ENCODE measurements at places on chromosomes 16 and 17.
A peak's percentile ranks its signal among the peaks of the same experiment; 100 is the strongest.

DNA sequence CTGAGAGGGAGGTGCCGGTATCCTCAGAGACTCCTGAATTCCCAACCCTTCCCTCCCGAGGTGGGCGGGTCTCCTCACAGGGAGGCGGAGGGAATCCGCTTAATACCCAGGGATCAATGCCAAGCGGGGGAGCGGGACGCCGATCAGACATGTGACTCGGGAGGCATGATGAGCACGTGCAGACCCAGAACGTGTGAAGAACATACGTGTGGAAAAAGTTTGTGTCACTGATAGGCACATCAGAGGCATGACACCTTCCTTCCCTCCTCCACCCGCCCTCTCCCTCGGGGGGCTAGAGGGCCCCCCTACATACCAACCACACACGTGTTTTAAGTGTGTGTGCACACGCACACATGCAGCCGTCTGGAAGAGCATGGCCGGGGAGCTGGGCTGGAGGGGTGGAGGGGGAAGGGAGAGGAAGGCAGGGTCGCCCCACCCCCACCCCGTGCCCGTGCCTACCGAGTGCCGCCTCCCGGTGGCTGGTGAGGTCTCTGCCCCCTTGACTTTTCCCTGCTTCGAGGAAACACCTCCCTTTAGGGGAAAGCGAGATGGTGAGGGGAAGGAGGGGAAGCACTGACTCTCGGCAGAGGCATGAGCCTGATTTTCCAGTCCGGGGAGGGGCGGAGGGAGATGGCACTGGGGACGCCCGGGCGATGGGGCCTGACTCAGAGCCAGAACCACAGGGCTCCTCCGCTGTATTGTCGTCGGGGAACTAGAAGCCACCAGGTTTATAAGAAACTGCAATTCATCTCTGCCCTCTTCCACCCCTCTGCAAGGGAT lies 12.1 kb upstream of the TBX21 start:
- peaks cover 20% of the 10 kb centered on the region for H3K27me3 ChIP-seq
- H3K27ac ChIP-seq = no peak overlapping the region
- no peaks in the 10 kb centered on the region for H3K36me3 ChIP-seq
- peak; percentile 87 for DNase-seq

DNA sequence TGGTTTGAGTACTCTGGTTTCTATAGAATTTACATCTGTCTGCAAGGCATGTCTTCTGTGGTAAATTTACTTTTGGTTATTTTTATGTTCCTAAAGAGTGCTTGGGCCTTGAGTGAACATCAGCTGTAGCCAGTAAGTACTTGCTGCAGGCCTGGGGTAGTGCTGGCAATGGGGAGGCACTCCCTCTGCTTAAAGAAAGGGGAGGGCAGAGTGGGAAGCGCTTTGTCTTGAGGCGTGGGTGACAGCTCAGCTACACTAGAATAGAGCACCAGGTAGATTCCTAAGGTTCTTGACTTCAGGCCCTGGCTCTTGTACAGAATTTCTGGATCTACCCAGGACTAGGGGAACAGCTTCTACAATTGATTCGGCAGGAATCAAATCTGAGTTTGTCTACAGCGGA lies 50.6 kb downstream of the MPHOSPH6 start:
- DNase-seq = no peak
- peaks cover 4% of the 10 kb centered on the region for H3K27me3 ChIP-seq
- H3K4me3 ChIP-seq = no peak overlapping the region
- no peaks in the 10 kb centered on the region for H3K4me1 ChIP-seq
- H3K36me3 ChIP-seq = no peaks in the 10 kb centered on the region

DNA sequence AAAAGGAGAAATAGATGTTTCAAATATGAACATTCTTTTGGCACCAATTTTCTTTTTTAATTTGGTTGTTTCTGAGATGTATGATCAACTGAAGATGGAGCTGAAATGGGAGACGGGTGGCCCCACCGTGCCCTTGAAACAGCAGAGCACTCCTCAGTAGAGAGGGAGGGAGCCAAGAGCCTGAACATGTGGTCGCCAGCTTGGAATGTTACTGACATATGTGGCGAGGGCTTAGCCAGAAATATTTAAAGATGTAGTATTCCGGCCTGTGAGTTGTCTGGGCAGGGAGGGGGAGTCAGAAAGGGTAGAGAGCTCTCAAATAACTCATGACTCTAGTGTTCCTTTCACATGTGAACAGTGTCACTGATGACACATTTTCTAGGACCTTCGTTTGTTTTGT lies 13.3 kb upstream of the MRC2 start:
- DNase-seq = no peak
- H3K36me3 ChIP-seq = peaks cover 57% of the 10 kb centered on the region
- no peak overlapping the region for H3K4me3 ChIP-seq
- no peaks in the 10 kb centered on the region for H3K27me3 ChIP-seq
- no peak overlapping the region for H3K27ac ChIP-seq

DNA sequence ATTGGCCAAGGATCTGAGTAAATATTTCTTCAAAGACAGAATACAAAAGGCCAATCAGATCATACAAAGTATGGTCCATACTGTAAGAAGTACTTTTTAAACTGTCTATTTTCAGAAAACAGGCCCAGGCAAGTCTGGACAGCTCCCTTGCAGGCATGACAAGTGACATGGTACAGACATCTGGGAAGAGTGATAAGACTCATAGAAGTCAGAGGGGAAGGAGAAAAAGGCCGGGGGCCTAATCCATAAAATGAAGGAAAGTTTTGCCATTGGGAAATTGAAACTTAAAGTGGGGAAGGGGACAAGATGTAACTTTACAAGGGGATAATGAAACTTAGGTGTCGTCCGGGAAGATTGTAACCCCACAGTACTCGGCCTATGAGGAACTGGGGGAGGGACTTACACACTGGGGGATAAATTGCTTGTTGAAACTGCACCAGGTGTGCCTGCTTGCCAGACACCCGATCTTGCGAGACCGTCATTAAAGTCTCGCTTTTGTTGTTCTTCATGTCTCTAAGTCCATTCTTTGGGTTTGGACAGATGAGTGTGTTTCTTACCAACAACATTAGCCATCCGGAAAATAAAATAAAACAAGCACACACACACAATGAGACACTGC lies 684.0 kb downstream of the CDH11 start:
- H3K27me3 ChIP-seq = no peaks in the 10 kb centered on the region
- H3K27ac ChIP-seq = no peak overlapping the region
- H3K36me3 ChIP-seq = no peaks in the 10 kb centered on the region

GRCh38 chr17:38761612-38762011 lies 9.1 kb downstream of the PSMB3 start:
- H3K4me3 ChIP-seq = no peak overlapping the region
- DNase-seq = no peak
- H3K36me3 ChIP-seq = peaks cover 89% of the 10 kb centered on the region
- H3K4me1 ChIP-seq = no peaks in the 10 kb centered on the region
- H3K27ac ChIP-seq = no peak overlapping the region
- H3K27me3 ChIP-seq = no peaks in the 10 kb centered on the region

DNA sequence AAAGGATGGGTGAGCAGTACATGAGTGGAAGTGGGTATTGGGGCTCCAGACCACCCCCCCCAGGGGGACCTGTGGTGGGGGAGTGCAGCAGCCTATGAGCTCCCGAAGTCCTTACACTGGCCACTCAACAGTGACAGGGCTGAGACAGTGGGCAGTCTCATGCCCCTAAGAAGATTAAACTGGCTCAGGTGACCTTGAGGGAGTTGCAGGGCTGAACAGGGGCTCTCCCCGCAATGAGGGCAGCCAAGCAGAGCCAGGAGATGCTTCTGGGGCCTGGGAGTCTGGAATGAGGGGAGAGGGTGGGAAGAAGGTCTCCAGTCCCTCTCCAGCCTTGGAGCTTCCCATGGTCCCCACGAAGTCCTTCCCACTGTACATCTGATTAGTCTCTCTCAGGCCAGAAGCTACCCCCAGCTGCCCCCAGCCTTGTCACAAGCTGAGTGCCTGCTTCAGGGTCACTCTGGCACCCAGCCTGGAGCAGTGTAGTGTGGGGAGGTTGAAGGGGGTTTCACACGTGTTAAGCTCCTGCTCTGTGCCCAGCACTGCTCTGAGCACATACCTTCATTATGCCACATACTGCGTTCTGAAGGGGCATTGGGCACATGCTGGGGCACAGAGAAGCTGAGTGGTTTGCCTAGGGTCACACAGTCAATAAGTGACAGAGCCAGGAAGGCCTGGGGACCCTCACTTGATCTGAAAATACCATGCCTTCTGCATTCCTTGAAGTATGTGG lies 1.0 kb upstream of the CDH16 start:
- no peak for DNase-seq
- peaks cover 1% of the 10 kb centered on the region for H3K4me1 ChIP-seq
- H3K27ac ChIP-seq = no peak overlapping the region
- H3K36me3 ChIP-seq = no peaks in the 10 kb centered on the region
- H3K4me3 ChIP-seq = no peak overlapping the region
- peaks cover 10% of the 10 kb centered on the region for H3K27me3 ChIP-seq

DNA sequence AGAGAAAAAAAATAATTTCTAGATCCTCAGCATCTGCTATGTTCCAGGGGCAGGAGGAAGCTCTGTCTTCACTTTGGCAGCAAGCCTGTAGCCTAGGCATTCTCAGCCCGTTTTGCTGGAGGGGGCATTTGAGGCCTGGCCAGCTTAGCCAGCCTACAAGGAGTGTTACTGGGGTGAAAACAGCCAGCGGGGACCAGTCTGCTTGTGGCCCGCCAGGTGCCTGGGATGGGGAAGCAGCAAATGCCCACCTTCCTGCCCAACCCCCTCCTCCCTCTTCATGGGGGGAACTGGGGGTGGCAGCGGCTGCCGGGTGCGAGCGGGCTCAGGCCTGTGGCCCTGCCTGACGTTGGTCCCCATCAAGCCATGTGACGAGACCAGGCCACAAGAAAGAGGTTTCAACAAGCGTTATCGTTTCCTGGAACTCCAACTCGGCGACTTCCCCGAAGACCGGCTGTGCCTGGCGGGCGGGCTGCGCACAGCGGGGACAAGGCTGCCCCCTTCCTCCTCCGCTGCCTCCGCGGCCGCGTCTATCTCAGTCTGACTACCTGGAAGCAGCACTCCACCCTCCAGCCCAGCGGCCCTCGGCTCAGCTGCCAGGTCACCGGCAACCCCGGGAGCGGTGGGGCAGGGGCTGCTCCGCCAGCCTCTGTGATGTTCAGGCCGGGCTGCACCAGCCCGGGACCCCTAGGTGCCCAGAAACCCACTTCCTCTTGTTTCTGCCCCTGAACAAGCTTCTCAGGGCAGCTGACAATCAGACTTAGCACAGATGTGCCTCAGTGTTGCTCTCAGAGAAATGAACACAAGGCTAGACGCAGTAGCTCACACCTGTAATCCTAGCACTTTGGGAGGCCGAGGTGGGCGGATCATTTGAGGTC lies 22.9 kb downstream of the SOCS1 start:
- H3K36me3 ChIP-seq = no peaks in the 10 kb centered on the region
- 0 out of 2 replicates have a peak, but pooled peaks cover 3% of the 10 kb centered on the region for H3K4me1 ChIP-seq
- H3K27ac ChIP-seq = no peak overlapping the region
- DNase-seq = no peak

- no peak for DNase-seq
- H3K4me3 ChIP-seq = no peak overlapping the region
- 0 out of 2 replicates have a peak, but pooled peaks cover 5% of the 10 kb centered on the region for H3K4me1 ChIP-seq
- no peaks in the 10 kb centered on the region for H3K27me3 ChIP-seq
- H3K36me3 ChIP-seq = peaks cover 33% of the 10 kb centered on the region
- no peak overlapping the region for H3K27ac ChIP-seq
Measured at GRCh38 chr16:29858149-29858849, 4.7 kb downstream of the CDIPT start.

DNA sequence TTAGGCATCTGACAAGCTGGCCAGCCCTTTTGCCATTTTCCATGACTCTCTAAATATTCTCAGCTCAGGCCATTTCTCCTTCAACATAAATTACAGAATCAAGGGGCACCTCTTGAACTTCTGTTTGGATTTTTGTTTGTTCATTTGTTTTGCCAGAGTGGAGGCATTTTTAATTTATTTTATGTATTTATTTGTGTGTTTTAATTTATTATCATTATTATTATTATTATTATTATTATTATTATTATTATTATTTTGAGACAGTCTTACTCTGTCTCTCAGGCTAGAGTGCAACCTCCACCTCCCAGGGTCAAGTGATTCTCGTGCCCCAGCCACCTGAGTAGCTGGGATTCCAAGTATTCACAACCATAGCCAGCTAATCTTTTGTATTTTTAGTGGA lies 1578.0 kb downstream of the CDH8 start:
- DNase-seq = no peak
- no peaks in the 10 kb centered on the region for H3K27me3 ChIP-seq
- H3K36me3 ChIP-seq = no peaks in the 10 kb centered on the region
- no peak overlapping the region for H3K4me3 ChIP-seq

- no peak overlapping the region for H3K4me3 ChIP-seq
- H3K27ac ChIP-seq = no peak overlapping the region
- no peaks in the 10 kb centered on the region for H3K4me1 ChIP-seq
- no peak for DNase-seq
- H3K27me3 ChIP-seq = 0 out of 2 replicates have a peak, but pooled peaks cover 3% of the 10 kb centered on the region
Measured at GRCh38 chr17:65261152-65261551, 124.0 kb downstream of the RGS9 start.

DNA sequence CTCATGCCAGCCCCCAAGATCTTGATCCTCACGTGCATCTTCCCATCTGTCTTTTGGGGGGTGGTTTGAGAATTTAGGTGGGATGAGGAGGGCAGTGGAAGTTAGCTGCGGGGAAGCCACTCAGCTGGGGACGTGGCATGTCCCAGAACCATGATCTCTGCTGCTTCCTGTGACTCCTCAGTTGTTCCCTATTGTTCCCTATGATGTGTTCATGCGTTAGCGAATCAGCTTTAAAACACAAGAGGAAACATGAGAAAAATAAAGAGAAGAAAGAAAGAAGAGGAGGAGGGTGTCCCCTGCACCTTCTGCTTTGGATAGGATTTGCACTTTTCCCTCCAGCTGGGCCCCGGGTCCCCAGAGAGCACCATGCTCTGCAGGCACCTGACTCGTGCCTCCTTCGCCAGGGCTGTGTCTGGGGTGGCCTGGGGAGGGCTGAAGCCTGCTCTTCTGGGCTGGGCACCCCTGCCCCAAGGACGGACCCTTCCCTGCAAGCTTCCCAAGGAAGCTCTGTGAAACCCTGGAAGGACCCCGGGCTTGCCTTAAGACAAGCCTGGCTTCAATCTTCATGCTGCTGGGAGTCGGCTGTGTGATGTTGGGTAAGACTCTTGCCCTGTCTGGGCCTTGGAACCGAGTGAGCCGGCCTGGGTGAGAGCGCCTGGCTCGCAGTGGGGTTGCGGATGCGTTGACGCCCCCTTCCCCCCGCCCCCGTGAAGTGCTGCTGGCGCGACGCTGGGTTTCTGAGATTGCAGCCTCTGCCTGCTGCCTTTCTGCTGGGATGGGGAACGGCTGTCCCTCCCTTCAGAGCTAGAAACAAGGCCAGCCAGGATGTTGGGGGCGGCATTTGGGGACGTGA lies 62.8 kb upstream of the CIBAR2 start:
- H3K27ac ChIP-seq = peak overlapping the region; percentile 70
- H3K4me3 ChIP-seq = no peak overlapping the region
- peaks cover 46% of the 10 kb centered on the region for H3K36me3 ChIP-seq
- DNase-seq = no peak
- no peaks in the 10 kb centered on the region for H3K27me3 ChIP-seq

DNA sequence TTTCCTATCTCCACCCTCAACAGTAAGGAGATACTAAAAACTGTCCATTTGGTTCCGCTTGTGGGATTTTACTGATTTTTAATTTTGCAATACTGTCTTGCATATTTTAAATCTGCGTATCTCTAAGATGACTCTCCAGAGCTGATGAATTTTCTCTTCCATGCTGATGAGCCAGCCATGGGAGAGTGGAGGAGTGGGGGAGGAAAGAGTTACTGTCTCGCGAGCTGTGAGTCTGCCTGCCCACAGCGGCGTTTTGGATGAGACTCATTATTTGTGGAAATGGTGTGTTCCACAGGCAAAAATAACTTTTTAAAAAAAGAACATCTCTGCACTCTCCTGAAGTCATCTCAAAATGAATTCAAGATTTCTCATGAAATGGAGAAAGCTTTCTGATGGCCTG lies 34.6 kb upstream of the MYOCD start:
- H3K36me3 ChIP-seq = no peaks in the 10 kb centered on the region
- no peak for DNase-seq
- no peak overlapping the region for H3K27ac ChIP-seq
- H3K4me1 ChIP-seq = peaks cover 30% of the 10 kb centered on the region

Data from SJSA1 (cell line).